ENCODE measurements at places on chromosomes 13 and 19.

GRCh38 chr13:45512098-45512496 is 47.4 kb downstream of the COG3 start:
- DNase-seq = no peak

DNA sequence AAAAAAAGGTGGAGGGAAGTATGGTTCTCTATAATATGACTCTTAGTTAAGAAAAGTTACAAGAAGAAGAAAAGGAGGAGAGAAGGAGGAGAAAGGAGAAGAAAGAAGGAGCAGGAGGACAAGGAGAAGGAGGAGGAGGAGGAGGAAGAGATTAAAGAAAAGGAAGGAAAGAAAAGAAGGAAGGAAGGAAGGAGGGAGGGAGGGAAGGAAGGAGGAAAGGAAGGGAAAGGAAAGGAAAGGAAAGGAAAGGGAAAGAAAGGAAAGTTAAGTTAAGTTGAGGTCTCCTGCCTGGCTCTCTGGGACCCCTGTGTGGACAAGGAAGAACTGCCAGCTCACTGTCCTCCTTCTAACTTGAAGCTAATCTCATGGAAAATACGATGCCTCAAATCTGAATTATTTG is 429.5 kb downstream of the TSHZ3 start:
- DNase-seq = no peak

DNA sequence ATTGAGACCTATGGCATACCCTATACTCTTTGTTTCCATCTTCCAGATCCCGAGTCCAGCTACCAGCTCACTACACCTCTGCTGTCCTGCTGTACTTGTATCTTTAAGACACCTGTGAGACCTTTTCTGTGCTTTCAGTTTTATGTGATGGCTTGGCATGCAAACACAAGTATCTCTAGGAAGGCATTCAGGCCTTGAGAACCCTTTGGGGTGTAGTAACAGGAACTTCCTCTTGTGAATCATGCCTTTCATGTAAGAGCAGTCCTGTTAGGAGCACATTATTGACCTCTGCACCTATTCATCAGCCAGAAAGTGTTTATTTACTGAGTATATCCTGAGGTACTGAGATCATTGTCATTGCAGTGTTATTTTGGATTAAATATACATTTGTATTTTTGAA is 87.0 kb upstream of the HTR2A start:
- no peak for DNase-seq

DNA sequence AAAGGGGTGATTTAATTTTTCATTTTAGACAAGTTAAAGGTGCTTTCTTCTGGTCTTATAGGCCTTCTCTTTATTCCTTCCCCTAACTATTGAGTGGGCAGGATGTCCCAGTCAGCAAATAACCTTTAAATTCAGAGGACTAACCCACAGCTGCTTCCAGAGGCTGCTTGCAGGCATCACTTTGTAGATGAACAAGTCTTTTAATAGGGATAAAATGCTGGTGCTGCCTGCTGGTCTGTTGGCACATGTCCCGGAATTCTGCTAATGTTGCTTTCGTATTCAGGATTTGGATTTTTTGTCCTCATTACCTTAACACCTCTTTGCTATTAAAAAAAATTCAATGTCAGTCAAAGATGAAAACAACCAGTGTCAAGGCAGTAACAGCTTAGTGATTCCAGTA is 132.7 kb upstream of the KL start:
- DNase-seq = no peak

GRCh38 chr13:74067818-74068217 is 66.4 kb downstream of the KLF12 start:
- no peak for DNase-seq

DNA sequence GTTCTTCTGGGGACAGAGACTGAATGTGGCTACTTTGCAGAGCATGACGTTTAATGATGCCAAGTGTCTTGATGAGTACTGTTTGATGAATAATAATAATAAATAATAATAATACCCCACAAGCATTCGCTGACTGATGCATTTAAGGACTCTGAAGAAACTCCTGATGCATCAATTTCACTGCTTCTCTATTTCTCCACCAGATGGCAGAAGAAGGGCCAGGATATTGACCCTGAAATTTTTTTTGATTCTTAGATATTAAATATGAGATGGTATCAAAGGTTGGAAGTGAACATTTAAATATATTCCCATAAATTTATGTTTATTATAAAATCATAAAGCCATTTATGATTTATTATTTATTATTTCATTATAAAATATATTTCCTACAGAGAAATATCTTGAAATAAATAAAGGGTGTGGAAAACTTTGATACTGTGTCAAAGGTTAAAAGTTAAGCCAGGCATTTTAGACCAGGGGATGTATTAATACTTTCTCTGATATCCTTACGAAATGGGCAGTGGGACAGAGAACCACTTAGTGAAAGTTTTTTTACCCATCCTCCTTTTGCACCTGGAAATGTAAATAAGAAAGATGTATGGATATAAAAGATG is 170.9 kb downstream of the LACC1 start:
- DNase-seq = peak; percentile 9

DNA sequence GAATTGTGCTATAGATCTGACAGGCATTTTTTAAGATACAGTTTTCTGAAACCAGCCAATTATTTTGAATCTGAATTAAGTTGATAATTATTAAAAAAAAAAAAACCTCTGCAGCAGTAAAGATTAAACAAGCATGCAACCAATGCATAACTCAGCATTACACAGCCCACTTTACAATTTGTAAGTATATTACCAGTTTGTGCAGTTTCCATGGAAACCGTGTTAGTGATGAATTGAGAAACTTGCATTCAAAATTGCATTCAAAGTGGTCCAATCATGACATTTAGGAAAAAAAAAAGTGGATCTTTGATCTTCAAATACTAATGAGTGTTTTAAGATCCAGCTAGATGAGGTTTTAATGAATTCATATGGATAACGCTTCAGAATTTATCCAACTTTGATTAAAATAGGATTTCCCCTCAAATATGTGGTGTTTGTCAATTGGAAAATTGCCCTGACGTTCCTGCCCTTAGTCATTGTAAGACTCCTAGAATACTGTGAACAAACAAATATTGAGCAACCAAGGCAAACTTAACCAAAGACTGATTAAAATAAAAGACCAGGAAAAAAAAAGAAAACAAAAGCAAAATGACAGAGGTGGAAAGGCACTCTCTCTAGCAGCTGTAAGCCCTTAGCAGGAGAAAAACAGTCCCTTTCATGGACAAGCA is 314.8 kb upstream of the MAB21L1 start:
- no peak for DNase-seq

- no peak for DNase-seq
Measured at GRCh38 chr13:98471934-98472333, 105.0 kb downstream of the STK24 start.

DNA sequence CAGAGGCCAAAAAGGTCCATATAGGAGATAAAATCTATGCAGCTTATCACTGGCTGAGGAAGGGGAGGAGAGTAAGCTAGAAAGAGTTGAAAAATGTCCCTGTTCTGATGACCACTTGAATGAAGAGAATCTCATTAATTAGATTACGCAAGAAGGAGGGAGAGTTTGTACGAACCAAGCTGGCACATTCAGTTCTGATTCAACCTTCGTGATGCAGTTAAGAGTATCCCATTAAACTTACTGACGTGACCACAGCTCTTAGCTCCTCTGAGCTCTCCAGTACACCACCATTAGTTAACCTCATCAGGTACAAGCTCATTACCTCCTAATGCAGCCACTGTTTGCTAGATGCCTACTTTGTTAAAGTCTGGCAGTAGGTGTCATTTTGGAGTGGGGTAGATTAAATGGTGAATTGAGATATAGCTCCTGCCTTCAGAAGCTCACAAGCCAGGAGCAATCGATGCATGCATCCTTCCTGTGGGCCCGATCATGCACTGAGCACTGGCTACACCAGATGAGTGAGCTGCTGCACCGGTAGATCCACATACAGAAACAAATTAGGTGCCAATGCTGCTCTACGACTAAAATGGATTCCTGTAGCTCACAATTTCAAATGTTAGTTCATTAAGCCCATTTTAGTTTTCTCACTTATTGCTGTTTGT is 458.3 kb downstream of the COG6 start:
- no peak for DNase-seq

GRCh38 chr13:110455941-110456340 is 105.6 kb downstream of the RAB20 start:
- peak; percentile 83 for DNase-seq

Measured in SK-N-DZ (cell line).